Fibroblast of the conjunctiva (primary cell): ENCODE measurements at places on chromosomes 3 and 15.

DNA sequence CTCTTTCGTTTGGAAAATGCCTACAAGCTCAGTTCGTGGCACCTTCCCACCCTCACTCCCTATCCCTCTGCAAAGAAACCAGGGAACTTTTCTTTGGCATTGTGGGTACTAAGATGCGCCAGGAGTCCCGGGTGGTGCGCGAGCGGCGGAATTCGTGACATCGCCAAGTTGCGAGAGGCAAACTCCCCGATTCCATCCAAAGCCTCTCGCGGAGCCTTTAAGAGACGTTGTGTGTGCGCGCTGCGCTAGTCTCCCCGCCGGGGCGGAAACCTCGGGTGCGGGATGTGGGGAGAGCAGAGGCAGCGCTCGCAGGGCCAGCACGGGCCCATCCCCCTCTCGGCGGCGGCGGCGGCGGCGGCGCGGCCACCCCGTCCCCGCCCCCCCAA lies 443 bp upstream of the NR2F2 start:
- peak; percentile 70 for DNase-seq

DNA sequence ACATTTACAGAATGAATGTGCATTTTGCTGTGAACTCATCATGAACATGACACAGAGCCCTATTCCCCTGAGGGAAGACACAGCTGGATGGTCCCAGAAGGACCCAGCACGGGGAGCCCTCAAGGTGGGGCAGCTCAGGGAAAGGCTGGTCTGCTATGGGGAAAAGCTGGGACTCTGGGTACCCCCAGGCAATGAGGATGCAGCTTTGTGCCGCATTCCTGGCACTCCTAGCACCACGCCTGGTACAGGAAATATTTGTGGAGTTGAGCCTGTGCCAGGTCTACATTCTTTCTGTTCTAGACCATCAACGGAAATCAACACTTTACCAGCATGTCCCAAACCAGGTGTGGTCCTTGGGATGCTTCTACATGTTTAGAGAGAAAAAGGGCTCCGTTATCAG lies 74.0 kb downstream of the SRGAP3 start:
- no peak for DNase-seq

DNA sequence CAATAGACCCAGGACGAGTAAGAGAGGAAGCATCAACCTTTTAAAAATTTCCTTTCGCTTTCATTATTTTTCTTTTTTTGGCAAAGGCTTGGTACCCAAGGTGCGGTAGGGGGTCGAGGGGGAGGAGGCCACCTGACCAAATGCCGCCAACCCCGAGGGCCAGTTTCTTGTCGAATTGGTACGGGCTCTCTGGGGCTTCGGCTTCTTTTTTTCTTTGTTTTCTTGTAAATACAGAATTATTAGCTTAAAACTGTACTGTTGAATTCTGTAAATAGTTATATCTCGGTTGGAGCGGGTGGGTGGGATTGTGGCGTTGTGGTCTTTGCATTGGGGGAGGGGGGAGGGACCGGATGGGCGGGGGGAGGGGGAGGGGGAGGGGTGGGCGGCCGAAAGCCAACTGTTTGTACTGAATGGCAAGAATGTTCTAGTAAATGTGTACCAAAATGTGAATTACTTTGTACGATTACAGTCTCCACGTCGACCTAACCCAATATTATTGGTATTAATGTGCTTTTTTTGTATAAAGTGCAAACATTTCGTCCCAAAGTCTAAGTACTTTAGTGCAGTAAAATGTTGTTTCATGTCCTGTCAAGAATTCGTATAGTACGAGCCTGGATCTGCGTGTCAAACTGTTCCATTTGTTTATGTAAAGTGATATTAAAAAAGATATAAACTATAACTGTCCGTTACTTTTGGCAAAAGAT lies 4.7 kb downstream of the ZIC1 start:
- no peak for DNase-seq

DNA sequence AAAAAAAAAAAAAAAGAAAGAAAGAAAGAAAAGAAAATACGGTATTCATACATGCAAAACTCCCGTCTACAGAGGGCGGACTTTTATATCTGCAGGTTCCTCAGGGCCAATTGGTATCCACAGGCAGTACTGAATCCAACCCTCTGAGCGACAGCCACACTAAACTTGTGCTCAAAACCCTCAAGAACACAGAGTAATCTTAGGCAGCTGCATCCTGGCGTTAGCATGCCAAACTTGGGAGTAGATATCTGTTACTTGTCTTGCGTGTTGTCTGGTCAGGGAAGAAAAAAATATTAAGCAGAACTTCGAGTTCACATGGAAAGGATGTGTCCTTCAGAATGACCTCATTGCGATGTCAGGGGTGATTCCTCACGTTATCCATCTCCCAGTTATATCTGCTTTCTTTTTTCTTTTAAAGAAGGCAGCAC lies 12.8 kb downstream of the SNAP23 start:
- DNase-seq, result no peak

- no peak for DNase-seq
Measured at GRCh38 chr3:116354382-116354781, 90.9 kb downstream of the LSAMP start.

GRCh38 chr15:73935547-73935946 lies 9.3 kb downstream of the LOXL1 start:
- no peak for DNase-seq

GRCh38 chr3:117427081-117427480 lies 717.5 kb downstream of the TUSC7 start:
- DNase-seq, result no peak

GRCh38 chr3:72698154-72698917 lies 149.9 kb downstream of the SHQ1 start:
- DNase-seq, result no peak

DNA sequence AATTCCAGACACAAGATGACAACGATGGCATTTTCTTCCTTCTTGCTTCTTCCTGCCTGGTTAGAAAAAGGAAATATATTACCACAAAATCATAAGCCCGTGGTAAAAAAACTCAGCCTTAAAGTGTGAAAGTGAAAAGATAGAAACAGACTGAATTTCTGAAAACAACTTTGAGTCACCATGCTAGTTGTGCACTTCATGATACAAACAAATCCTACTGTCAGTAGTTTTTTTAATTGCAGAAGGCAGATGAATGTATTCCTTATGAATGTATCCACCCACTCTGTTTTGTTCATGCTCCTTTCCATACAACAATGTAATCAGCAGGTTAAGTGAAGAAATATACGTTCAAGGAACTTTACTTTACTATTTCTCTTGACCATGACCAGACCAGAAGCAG lies 1144.7 kb downstream of the OTOL1 start:
- DNase-seq, result no peak

DNA sequence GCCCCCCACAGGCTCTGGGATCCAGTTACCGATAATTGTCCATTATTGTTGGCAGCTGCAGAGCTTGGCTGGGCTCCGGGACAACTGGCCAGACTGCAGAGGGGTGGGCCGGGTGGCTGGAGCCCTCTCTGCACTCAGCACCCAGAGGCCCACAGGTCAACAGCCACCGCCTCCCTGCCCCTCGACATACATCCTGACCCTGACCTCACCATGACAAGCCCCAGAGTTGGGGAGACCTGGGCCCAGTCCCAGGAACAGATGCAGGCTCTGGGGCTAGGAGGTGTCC lies 22.4 kb downstream of the PTH1R start:
- DNase-seq, result no peak

GRCh38 chr3:126213379-126214028 lies 33.1 kb upstream of the ALDH1L1 start:
- no peak for DNase-seq

GRCh38 chr3:19632099-19633074 lies 301.6 kb downstream of the EFHB start:
- DNase-seq, result no peak

- DNase-seq, result peak; percentile 6
Measured at GRCh38 chr3:155744626-155745324, at the start of gene PLCH1. Gene PLCH1, minus strand, starts transcription at chr3:155745071. Its CDS starts 40,847 bp downstream, at chr3:155704224.

- no peak for DNase-seq
Measured at GRCh38 chr15:98420837-98421236, 227.5 kb upstream of the IGF1R start.

DNA sequence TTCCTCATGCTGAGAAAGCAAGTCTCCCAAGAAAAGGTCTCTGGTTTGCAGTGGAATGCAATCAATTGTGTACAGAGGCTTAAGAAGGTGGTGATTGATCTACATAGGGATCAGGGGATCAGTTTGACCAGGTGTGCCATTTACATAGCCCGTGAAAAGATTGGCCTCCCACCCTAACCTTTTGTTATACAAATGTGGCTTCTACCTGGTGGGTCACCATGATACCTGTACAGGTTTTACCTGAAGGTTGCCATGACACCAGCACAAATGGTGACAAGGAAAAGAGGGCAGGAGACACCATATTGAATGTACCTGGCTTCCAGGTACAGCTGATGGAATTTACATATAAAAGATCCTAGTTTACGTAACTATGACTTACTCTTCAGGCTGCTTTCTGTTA lies 25.5 kb upstream of the TEX55 start:
- no peak for DNase-seq

DNA sequence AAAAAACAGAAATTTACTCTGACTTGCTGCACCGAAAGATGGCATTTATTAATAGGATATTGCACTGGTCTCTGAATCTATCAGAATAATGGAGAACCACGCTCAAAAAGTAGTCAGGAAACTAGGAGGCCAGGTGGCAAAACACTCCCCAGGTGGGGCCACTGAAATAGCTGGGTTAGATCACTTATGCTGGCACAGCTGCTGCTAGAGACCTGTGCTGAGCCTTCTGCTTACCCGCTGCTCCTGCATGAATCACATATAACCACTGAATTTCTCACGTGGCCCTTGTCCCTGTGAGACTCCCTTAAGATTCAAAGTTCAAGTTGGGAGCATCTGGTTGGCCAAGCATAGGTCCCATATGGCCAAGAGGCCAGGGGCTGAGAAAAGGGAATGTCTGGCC lies 66.0 kb upstream of the OXTR start:
- DNase-seq, result no peak

- no peak for DNase-seq
Measured at GRCh38 chr3:72530426-72530825, 317.8 kb downstream of the SHQ1 start.

GRCh38 chr3:127820221-127820825 lies 2.0 kb downstream of the MGLL start:
- no peak for DNase-seq

- DNase-seq, result no peak
Measured at GRCh38 chr15:88258093-88258641, 1.6 kb upstream of the NTRK3 start.
